ENCODE measurements at places on chromosomes 16 and 17. TPM values are rescaled to one million over a fixed set of nuclear protein-coding genes. Genes with fewer than 3 reads are reported as not detected.
A peak's percentile ranks its signal among the peaks of the same experiment; 100 is the strongest.

KRT39 gene
- not detected for total RNA-seq

ITGAL gene
- total RNA-seq: 4.6 TPM

- DNase-seq: no peak
Observed at GRCh38 chr17:42548070-42548837, 4.5 kb upstream of the HSD17B1 start.

CFAP97D1 gene
- total RNA-seq: not detected

TAT gene
- not detected for total RNA-seq

CSH1 gene
- not detected for total RNA-seq

- no peak for DNase-seq
Observed at GRCh38 chr17:34095106-34095505, 160.0 kb upstream of the CCL2 start.

- DNase-seq: no peak
Observed at GRCh38 chr17:11511696-11512095, 86.6 kb upstream of the DNAH9 start.

DNA sequence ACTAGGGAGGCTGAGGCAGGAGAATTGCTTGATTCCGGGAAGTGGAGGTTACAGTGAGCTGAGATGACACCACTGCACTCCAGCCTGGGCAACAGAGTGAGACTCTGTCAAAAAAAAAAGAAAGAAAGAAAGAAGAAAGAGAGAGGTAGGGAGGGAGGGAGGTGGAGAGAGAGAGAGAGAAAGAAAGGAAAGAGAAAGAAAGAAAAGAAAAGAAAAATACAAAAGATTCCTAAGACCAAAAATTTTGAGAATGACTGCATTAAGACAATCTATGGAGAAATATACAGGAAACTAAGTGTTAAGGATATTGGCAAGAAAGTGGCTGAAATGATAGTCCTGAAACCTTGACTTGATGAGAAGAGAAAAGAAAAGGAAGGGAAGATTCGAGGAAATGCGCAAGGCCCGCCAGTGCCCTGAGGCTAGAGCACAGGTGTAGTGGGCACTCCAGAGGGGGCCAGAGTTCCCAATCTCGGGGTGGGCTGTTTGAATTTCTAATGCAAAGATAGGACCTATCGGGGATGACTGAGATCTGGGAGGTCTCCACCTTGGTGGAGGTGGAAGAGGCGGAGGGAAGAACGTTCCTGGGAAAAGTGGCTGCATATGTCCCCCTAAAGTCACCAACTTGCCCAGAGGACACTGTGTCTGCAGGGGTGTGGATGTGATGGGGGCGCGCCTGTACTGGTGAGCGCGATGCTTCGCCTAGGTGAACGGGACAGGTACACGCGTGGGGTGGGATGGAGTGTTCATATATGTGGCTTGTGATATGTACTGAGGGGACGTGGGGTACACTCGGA is 654 bp upstream of the SCNN1B start:
- DNase-seq: peak; percentile 69

- no peak for DNase-seq
Observed at GRCh38 chr17:82346342-82347300, 12.4 kb upstream of the TEX19 start.

DNA sequence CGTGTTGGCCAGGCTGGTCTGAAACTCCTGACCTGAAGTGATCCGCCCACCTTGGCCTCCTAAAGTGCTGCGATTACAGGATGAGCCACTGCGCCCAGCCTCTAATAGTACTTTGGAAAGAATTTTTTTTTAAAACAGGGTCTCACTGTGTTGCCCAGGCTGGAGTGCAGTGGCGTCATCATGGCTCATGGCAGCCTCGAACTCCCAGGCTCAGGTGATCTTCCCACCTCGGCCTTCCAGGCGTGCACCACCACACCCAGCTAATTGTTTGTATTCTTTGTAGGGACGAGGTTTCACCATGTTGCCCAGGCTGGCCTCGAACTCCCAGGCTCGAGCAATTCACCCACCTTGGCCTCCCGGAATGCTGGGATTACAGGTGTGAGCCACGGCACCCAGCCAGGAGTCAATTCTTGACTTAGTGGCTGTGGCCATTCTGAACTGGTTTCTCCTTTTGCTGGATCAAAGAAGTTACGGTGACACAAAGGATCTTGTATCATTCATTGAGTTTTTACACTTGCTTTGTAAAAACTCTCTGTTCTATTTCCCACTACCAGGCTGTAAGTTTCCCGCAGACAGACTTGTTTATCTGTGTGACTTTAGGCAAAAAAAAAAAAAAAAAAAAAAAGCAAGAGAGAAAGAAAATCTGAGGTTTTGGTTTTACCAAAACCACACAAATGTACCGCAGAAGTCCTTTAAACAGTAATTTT is 12.7 kb upstream of the COTL1 start:
- no peak for DNase-seq

DNA sequence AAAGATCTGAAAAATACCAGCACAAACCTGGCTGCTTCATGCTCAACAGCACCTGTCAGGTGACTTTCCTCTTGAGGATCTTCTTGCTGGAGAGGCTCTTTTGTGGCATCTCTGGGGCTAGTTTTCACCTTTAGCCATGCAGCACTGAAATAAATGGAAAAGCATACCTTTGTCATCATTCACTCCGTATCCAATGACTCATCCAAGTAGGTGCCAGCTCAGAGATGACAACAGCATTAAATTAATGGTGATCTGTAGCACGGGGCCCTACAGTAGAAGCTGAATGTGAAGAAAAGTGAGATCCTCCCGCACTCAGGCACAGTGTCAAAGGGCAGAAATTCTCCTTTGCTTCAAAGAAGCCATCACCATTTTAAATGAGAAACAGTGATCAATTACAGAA is 32.2 kb downstream of the KIAA0753 start:
- DNase-seq: no peak

KRTAP1-5 gene
- not detected for total RNA-seq

GRCh38 chr16:27345201-27345600 is 31.4 kb downstream of the IL4R start:
- no peak for DNase-seq

GNAO1 gene
- 21.4 TPM for total RNA-seq

- no peak for DNase-seq
Observed at GRCh38 chr16:88830258-88830657, 18.5 kb upstream of the APRT start.

DNA sequence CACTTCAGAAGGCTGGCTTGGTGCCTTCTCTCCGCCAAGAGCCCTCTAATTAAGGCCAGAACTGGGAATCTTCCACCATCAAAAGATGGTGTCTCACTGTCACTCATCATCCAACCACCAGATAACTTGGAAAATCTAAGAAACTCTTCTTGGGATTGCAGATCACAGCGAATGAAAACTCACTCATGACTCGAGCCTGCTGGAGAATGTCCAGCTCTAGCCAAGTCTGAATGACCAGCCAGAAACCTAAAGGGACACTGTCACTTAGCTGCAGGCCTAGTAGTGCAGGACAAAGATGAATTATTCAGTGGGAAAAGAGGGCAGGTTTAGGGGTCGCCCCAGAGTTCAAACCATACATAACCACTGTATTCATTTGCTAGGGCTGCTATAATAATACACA is 107.8 kb downstream of the XYLT1 start:
- DNase-seq: no peak

- no peak for DNase-seq
Observed at GRCh38 chr17:55201308-55201932, 63.3 kb upstream of the HLF start.
